Coronary artery (tissue), 2 donors: ENCODE measurements at places on chromosomes 6 and 20.

- no peak for DNase-seq
Measured at GRCh38 chr6:110554966-110555460, 78.6 kb upstream of the SLC22A16 start.

DNA sequence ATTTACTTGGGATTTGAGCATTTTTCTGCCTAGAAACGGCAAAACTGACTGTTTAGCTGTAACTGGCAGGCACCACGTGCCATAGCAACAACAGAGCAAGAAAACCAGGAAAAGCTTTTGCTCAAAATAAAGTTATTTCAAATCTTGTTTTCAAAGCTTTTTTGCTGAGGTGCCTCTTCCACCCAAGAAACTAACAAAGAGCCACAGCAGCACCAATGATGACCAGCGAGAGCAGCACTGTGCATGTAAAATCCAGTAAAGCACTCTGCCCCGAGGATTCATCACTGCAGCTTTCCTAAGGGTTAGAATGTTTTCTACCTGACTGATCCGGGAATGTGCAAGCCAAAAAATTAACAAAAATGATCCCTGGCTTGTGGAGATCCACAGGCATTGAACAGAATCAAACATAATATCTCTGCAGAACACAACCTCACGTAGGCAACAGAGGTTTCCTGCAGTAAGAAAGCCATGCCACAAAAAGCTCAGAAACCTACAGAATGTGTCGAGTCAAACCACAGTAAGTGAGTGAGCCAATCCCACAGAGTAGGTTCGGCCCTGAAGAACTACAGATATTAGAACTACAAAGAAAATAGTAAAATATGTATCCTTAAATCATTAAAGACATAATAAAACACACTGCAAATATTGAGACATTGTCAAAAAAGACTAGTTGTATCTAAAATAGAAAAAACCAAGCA, 7.4 kb upstream of the ULBP3 start:
- no peak for DNase-seq

GRCh38 chr20:64254571-64255360, 782 bp upstream of the PCMTD2 start:
- no peak for DNase-seq

- DNase-seq = no peak
Measured at GRCh38 chr20:24503352-24503931, 34.0 kb downstream of the SYNDIG1 start.

GRCh38 chr6:30157581-30157980, 3.4 kb downstream of the TRIM10 start:
- DNase-seq = no peak

DNA sequence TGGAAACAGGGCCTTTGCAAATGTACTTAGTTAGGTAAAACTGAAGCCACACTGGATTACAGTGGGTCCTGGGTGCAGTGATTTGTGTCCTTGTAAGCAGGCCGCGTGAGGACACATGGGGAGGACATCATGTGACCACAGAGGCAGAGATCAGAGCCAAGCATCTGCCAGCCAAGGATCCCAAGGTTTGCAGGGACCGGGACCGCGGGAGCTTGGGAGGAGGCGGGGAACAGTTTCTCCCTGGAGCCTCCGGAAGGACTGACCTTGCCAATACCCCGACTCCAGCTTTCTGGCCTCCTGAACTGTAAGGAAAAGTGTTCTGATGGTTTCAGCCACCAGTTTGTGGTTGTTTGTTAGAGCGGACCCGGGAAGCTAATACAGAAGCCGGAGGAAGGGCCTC, 500.9 kb downstream of the PREX1 start:
- no peak for DNase-seq

DNA sequence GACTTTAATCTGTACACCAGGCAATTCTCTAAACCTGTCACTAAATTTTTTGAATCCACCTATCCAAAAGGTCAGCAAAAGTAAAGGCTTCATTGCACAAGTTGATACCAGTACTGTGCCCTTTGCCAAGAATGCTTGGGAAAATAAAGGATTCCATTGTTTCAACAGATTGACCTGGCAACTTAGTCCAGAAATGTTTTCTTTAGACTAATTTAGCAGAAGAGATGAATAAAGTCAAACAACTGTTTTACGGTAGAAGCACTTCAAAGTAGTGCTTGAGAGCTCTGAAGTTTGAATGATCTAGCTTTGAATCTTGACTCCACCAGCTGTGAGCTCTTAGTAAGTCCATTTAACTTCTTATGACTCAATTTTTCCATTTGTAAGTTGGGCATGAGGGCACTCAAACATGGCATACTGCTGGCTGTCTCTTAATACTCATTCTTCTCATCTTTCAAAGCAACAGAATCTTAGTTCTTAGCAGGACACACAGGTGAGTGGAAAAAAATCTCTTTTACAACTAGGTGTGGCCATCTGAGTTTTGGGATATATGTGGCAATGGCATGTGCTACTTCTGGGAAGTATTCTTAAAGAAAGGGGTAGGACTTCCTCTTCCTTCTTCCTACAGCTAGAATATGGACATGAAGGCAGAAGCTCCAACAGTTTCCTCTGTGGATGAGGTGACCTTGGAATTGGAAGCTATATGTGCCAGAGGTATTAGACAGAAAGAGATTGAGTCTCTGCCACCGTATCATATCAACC, 55.9 kb upstream of the LOC128125822 start:
- no peak for DNase-seq

DNA sequence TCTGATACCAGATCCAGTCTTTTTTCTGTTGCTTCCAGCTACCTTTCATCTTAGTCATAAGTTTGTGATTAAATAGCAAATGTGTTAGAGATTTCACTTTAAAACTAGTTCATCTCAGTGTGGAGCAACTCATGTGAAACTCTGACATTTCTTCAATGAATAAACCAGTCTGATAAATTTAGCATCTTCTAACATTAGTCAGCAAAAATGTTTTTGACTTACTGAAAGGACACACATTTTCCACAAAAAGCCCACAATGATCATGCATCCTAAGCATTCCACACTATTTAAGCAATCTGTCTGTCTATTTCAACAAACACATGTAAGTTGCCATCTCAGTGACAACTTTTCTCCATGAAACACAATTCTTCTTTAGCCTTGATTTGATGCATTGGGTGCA, 222.2 kb upstream of the SLC35B3 start:
- DNase-seq = no peak

DNA sequence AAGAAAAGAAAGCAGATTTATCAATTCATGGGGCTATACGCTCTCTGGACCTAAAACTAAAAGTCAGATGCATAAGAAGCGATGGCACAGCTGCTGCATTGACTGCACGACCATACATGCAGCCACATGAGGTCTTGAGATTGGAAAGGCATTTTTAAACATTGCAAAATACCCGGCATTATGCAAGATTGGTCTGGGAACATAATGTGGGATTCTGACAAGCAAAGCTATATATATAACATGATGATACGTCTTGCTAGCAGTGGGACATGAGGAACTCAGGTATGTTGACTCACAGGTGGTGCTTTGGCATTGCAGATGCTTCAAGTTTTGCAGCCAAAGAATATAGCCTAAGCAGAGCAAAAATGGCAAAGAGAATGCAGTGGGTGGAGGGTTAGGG, 55.1 kb downstream of the SAMD3 start:
- no peak for DNase-seq

GRCh38 chr6:67431076-67431475, 1204.0 kb upstream of the ADGRB3 start:
- DNase-seq = no peak

DNA sequence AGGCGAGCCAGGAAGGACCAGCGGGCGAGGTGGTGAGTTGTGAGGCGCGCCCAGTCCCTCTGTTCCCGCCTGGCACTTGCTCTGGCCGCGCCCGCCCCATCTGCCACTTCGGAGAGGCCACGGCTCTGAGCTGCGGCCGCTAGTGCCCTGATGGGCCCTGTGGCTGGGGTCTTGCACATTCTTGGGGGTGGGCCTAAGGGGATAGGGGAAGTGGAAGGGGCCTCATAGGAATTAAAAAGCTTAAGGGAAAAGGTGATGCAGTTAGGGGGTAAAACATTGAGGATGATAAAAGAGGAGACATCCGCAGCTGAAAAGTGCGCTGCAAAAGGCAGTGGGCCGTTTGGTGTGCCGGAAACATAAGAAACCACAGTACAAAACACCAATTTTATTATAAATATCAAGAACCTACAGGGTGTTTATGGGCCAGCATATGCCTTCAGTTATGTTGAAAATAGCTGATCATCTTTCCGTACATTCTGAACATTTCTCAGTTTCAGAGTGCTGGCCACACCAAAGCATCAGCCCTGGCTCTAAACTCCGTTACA, 1.1 kb upstream of the PSMB8 start:
- DNase-seq = no peak

DNA sequence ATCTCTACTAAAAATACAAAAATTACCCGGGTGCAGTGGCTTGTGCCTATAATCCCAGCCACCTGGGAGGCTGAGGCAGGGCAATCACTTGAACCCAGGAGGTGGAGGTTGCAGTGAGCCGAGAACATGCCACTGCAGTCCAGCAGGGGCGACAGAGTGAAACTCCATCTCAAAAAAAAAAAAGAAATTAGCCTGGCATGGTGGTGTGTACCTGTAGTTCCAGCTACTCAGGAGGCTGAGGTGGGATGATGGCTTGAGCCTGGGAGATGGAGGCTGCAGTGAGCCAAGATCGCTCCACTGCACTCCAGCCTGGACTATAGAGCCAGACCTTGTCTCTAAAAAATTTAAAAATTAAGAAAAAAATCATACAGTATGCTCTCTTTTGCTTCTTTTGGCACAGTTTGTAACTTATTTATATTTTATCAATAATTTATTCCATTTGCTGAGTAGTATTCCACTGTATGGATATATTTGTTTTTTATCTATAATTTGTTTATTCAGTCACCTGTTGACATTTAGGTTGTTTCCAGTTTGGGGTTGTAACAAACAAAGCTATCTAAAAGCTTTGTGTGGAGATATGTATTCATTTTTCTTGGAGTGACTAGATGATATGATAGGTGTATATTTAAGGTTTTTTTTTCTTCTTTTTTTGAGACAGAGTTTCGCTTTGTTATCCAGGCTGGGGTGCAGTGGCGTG, 8.0 kb upstream of the MYBL2 start:
- no peak for DNase-seq

- no peak for DNase-seq
Measured at GRCh38 chr6:112283621-112284020, 29.3 kb upstream of the LAMA4 start.

DNA sequence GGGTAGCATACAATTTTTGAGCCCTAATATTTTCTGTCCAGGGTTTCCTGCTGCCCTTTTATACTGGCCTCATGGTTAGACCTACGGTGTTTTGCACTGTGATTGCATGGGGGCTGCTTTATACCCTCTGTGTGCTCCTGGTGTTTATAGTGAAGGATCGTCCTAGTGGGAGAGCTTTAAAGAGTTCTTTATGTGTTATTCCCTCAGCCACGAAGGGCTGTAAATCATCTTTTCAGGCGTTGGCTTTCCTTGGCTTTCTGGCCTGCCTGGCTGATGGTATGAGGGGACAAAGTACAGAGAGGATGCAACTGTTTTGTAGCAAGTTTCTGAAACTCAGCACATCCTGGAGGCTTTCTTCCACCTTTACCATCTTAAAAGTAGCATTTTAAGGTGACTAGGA, 464.3 kb downstream of the EPM2A start:
- no peak for DNase-seq

GRCh38 chr6:143260857-143261256, 189.6 kb downstream of the ADAT2 start:
- DNase-seq = no peak

- DNase-seq = no peak
Measured at GRCh38 chr6:1766654-1767053, 156.9 kb downstream of the FOXC1 start.

GRCh38 chr20:13288357-13288756, 67.3 kb downstream of the ISM1 start:
- no peak for DNase-seq

GRCh38 chr6:27791182-27791943, 120.8 kb downstream of the OR2B2 start:
- no peak for DNase-seq

DNA sequence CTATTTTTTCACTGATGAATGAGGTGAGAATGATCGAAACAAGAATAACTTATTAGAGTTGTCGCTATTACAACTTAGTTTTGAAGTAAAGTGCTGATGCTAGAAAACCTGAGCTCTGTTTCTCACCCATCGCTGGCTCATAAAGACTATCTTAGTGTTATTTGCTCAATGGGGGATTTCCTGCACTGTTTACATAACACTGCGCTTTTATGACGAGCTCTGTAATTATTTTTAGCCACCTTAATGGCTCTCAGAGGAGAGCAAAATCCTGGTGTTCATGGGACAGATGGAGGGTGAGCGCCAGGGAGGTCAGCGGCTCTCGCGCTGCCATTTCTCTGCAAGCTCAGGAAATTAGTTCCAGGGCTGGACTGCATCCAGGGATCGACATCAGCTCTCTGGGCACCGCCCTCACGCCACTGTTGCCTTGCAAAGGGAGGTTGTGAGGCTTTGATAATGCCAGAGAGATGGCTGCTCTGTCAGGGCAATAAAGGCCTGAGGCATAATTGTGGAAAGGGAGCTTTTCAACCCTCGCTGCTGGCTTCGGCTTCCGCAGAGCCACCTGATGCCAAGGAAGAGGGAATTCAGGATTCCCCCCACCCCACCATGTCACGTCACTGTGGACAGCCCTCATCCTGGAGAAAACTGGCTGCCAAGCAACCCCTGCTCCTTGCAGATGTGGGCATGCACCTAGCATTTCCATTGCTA, 72.0 kb downstream of the DACT2 start:
- DNase-seq = no peak

GRCh38 chr6:130018744-130019325, 454 bp downstream of the L3MBTL3 start:
- DNase-seq = no peak

GRCh38 chr20:32446301-32447100, 88.4 kb downstream of the ASXL1 start:
- DNase-seq = peak; percentile 72

- DNase-seq = no peak
Measured at GRCh38 chr20:32344835-32345506, 13.2 kb upstream of the ASXL1 start.

- no peak for DNase-seq
Measured at GRCh38 chr6:151300267-151300991, 60.7 kb downstream of the AKAP12 start.

- DNase-seq = no peak
Measured at GRCh38 chr6:168368936-168369335, 49.4 kb upstream of the DACT2 start.

DNA sequence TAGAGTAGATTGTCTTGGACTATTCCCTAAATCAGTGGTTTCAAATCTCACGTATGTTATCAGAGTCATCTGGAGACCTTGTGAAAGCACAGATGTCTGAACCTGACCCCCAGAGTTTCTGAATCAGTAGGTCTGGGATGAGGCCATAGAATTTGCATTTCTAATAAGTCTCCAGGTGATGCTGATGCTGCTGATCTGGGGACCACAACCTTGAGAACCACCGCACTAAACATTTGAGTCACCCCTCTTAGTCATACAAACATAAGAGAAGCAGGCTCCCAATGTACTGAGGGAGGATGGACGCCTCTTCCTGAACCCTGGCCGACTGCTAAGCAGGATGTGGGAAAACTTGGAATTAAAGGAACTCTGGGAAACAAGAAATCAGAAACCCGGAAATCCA, 187.8 kb upstream of the PRDM1 start:
- no peak for DNase-seq

GRCh38 chr20:53579581-53580375, 13.9 kb downstream of the ZNF217 start:
- no peak for DNase-seq

- DNase-seq = no peak
Measured at GRCh38 chr20:33076662-33077372, 2.6 kb upstream of the BPIFB4 start.
